Muscle of leg (tissue), 16 donors: ENCODE measurements at places on chromosomes 5 and 9. TPM values are rescaled to one million over a fixed set of nuclear protein-coding genes. Genes with fewer than 3 reads are reported as not detected.

KIF4B gene
- polyA plus RNA-seq = 0.11 TPM

FAM78A gene
- polyA plus RNA-seq = 32.6 TPM

PCDHB2 gene
- 7.8 TPM for polyA plus RNA-seq

SLC46A2 gene
- polyA plus RNA-seq = 0.15 TPM

ASS1 gene
- 44.0 TPM for polyA plus RNA-seq

WDR36 gene
- polyA plus RNA-seq = 18.8 TPM

PCA3 gene
- 1.2 TPM for polyA plus RNA-seq

GRCh38 chr5:93022211-93022610 lies 558.8 kb downstream of the NR2F1-AS1 start:
- no peak for DNase-seq

GRCh38 chr5:179875741-179876609 lies 17.4 kb upstream of the MRNIP start:
- no peak for DNase-seq

GRCh38 chr5:178553517-178553916 lies 36.7 kb downstream of the COL23A1 start:
- no peak for DNase-seq

DNA sequence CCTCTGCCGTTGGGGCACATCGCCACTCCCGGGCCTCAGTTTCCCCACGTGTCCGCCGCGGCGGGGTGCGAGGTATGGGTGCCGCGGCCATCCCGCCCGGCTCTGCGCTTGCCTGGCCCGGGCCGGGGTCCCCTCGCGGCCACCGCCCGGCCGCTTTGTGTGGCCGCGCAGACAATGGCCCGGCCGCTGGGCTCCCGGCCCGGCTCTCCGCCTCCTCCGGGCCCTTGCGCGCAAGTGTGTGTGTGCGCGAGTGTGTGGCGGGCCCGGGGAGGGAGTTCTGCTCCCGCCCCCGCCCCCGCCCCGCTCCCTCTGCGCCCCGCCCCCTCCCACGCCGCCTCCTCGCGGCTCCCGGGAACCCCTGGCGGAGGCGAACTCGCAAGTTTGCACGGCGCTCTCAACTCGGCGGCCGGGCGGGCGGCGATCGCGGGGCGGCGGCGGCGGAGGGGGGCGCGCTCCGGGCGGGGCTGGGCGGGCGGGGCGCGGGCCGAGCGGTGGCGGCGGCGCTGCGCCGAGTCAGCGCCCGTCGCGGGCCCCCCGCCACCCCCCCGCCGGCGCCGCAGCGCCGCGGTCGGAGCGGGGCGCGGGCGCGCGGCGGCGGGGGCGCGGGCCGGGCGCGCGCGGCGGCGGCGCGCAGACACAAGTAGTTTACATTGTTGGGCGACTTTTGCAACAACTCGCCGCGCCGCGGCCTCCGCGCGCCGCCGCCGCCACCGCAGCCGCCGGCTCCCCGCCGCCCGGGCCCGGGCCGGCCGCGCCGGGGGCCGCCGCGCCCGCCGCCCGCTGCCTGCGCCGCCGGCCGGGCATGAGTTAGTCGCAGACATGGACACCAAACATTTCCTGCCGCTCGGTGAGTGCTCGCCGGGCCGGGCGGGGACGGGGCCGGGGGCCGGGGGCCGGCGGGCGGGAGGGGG lies at the start of gene RXRA:
RXRA (plus strand) TSS at position 643 of the 911 bp plus-strand sequence; CDS start at position 820, 177 bp downstream.
- peak; percentile 96 for DNase-seq

DNA sequence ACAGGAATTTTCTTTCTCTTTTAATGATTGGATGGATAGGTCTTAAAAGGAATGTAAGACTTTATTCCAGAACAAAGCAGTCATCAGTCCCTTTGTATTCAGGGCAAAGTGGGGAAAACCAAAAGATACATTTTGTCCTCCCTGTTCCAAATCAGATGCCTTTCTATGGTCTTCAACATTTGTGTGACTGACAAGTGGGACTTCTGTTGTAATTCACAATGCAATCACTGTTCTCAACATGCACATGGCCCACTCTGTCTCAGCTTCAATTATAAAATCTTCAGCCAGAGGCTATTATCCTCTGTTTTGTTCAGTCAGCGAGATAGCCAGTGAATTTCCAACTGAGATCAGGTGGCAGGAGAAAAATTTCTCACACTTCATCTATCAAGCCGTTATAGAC lies 95.5 kb upstream of the ERBIN start:
- DNase-seq = no peak

GRCh38 chr9:82923912-82924605 lies 138.9 kb downstream of the RASEF start:
- DNase-seq = no peak

GRCh38 chr5:178113141-178113787 lies at the start of gene N4BP3:
Gene N4BP3, plus strand, starts transcription at chr5:178113532. Its CDS starts 6,052 bp downstream, at chr5:178119584.
- DNase-seq = peak; percentile 72

DNA sequence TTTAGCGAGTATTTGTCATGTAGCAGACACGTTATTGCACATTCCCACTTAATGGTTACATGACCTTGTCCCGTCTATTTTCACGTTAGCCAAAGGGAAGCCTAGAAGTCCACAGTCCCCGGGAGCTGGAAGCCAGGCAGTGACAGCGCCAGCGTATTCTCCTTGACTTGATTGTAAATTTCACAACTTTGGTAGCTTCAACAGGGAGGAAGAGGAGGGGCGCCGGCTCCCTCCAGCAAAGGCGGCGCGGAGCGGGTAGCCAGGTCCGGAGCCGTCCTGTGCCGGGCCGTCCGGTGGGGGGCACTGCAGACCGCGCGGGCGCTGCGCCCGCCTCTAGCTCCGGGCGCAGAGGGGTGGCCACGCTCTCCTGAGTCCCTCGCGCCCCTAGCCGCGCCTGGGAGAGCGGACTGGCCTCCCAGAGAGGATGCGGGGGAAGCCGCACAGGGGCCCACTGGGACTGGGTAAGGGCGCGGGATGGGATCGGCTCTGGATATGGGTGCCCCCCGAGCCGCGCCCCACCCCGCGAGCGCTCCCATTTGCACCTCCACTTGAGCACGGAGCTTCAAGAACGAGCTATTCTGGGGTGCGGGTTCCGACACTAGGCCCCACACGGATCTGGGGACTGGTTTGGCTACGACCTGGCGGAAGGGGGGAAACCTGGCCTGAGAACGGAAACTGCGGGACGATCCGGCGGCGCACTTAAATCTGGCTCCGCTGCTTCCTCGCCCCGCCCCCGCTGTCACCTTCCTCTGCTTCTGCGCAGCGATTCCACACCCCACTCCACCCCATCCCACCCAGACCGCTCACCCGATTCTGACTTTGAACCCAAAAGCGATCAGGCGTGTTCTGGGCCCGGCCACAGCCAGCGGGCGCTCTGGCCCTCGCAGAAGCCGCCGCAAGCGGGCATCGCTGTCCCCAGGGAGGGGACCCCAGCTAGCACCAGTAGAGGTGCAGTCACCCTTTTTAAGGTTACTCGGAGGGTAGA lies 23.8 kb downstream of the KLF4 start:
- DNase-seq = peak; percentile 64

- no peak for DNase-seq
Observed at GRCh38 chr5:139371482-139372435, 11.3 kb downstream of the SLC23A1 start.

DNA sequence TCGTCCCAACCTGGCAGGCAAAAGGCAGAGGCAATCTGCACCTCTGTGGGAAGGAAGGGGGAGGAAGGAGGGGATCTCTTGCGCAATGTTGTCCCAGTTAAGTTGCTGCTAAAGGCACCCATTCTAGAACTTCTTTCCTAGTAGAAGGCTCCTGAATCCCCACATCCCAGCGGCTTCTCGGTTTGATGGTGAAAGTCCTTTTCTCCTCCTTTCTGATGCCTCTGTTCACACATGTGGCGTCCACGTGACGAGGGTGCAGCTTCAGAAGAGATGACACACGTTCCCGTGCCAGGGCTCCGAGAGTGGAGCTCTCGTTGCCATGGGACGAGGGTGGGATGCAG lies 96.9 kb upstream of the FCN2 start:
- peak; percentile 54 for DNase-seq

- DNase-seq = no peak
Observed at GRCh38 chr9:120242116-120242811, 337.7 kb downstream of the CDK5RAP2 start.

DNA sequence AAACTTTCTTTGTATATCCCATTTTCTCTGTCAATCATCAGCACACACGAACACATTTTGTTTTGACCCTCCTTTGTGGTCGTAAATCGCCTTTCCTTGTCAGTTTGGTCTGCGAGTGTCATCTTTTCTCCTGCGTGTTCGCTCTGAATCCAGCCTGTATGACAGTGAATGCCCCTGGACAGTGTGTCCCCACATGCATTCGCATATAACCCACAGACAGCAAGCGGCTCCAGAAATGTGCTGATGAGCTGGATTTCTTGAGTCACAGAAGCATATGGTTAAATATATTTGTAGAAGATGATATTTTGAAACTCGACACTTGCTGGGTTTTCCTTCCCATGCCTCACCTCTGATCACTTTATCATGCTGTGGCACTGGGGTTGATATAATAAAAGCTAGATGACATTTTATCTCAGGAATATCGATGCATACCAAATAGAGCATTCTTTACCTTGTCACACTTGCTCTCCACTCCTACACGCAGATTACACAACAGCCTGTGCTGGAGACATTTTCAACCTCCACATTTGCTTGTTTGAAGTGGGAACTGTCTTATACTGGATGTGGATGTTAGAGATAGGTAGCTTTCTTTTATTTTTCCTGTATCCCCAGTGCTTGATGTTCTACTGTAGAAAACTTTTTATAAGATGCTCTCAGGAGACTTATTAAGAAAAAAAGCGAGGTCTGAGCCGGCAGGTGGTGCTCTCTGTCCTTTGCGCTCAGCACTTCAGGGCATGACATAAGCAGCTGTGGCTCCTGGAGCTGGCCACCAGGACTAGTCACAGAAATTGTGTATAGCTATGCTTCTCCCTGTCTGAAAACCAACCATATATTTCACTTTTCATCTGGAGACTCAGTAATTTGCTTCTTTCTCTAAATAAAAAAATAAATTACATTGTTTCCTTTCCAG lies 215.1 kb downstream of the SH3GL2 start:
- peak; percentile 13 for DNase-seq
